ENCODE measurements at places on chromosomes 5 and 9.

DNA sequence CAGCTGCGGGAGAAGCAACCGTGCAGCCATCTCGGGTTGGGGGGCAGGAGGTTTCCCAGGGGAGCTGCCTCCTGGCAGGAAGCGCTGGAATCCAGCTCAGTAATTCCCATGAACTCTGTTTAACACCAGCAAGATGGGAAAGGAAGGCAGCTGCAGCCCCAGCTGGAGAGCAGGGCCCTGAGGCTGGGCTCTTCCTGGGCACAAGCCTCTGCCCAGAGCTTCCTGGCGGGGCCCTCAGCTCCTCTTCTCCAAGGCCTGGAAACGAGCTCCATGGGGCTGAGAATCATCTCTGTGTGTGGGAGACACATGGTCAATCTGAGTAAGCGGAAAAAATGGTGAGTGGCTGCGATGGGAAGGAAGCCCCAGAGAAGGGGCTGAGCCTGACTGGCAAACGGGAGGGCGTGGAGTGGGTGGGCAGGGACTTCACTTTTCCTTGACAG, 6.3 kb downstream of the MRPL36 start:
- DNase-seq, result peak; percentile 63

- DNase-seq, result no peak
These were observed 194.0 kb downstream of the SEMA6A start for GRCh38 chr5:116380621-116381020.

GRCh38 chr5:124941051-124942049, 194.9 kb upstream of the ZNF608 start:
- DNase-seq, result no peak

- DNase-seq, result no peak
These were observed 640 bp upstream of the DPM2 start for GRCh38 chr9:127938298-127938690.

- no peak for DNase-seq
These were observed 45.2 kb upstream of the FCN2 start for GRCh38 chr9:134835448-134835847.

- DNase-seq, result peak; percentile 57
These were observed 10.1 kb downstream of the ATG12 start for GRCh38 chr5:115831163-115831768.

GRCh38 chr9:113682297-113682771, 193.8 kb upstream of the ZNF618 start:
- DNase-seq, result peak; percentile 89

DNA sequence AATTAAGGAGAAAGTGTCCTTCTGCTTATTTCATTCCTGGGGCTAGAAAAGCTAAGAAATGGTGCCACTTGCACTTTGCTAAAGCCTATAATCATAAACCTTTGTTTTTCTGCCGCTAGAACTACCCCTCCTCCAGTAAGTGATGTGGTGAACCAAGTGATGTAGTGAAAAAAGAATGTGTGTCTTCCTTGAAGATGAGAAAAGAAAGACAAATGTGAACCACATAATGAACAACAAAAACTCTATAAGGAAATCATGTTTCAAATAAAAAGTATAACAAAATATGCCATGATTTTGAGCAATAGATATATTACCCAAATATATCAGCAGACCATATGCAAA, 179.0 kb upstream of the SGCD start:
- DNase-seq, result no peak

GRCh38 chr5:134490925-134491271, 34.6 kb upstream of the JADE2 start:
- no peak for DNase-seq

- no peak for DNase-seq
These were observed 41.6 kb upstream of the TMEM215 start for GRCh38 chr9:32741706-32742105.

- DNase-seq, result no peak
These were observed 295.4 kb upstream of the DAB2 start for GRCh38 chr5:39720136-39720535.

GRCh38 chr5:132500244-132500930, 9.8 kb upstream of the IRF1 start:
- no peak for DNase-seq

GRCh38 chr9:123232332-123232731, 36.1 kb downstream of the STRBP start:
- no peak for DNase-seq

DNA sequence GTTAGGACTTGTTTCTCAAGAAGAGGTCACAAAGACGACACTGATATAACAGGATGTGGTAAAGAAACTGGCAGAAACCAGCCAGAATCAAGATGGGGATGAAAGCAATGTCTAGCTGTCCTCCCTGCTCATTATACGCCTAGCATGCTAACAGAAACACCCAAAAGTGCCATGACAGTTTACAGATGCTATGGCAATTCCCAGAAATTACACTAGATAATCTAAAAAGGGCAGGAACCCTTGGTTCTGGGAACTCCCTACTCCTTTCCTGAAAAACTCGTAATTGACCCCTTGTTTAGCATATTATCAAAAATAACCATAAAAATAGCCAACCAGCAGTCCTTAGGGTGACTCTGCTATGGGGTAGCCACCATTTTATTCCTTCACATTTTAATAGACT, 10.9 kb upstream of the MRPS30 start:
- DNase-seq, result no peak

- DNase-seq, result no peak
These were observed 1061.7 kb upstream of the WWC1 start for GRCh38 chr5:167229751-167230150.

DNA sequence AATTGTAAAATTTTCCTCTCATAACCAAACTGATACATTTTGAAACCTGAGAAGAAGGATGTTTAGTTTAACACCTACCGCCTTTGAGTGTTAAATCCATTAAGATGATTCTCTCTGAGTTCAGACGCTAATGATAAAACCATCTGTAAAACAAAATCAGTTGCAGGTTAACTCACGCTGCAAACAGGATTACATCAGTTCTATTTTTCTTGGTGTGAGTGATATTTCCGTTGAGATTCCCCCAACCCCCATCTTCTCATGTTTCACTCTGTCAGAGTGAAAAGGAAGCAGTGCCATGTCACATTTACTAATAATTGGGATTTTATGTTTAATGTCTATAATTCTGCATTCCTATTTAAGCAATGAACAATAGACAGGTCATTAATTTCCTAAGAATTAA, 146.5 kb downstream of the FANCC start:
- DNase-seq, result peak; percentile 45

GRCh38 chr5:104385906-104386305, 823.3 kb upstream of the NUDT12 start:
- no peak for DNase-seq

GRCh38 chr5:36900283-36900682, 23.7 kb downstream of the NIPBL start:
- DNase-seq, result no peak

GRCh38 chr9:27192291-27192960, 83.4 kb downstream of the TEK start:
- DNase-seq, result no peak

DNA sequence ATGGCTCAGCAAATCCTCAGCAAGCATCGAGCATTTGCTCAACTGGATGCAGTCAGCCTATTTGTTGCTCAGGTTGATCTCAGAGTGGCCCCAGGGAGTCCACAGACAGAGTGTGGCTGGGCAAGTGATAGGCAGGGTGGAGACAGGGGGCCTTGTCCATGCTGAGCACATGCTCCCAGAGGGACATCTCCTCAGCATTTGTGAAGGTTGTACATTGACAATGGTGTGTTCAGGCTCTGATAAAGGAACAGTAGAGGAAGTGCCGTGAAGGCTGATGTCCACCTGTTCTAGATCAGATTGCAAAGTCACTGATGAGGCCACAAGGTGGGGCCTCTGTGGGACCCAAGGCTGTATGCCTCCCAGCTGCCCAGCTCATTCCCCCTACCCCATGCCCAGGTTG, 50.1 kb upstream of the FOXI1 start:
- no peak for DNase-seq

DNA sequence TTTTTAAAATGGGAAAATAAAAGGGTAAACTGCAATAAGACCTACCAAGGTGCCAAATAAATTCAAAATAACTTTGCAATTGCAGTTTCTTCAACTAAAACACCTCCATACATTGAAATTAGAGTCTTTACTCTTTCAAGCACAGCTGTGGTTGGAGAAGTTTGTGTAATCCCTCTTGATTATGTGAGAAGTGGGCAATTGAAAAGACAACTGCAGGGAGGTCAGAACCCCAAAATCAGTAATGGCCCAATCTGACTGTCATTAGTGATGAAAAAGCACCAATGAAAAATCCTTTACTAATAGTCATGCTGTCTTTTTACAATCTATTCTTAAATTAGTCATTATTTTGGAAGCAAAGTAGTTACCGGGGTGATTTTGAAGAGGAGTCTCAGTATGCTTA, 116.7 kb upstream of the RGMB start:
- no peak for DNase-seq

DNA sequence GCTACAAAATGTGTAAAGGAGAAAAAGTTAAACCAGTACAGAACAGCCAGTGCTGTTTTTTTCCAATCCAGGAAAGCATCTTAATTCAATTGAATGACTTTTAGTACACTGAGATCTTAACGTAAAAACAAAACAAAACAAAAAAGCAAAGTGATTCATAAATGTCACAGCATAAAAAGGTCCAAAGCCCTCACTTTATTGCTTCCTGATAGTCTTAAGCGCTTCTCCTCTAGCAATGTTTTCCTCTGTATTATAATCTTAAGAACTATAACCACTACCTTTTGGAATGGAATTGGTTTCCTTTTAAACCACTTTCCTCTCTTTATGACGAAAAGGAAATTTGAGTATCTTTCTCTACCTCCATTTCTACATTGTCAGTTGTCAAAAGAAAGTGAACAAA, 91.4 kb downstream of the SEMA5A start:
- no peak for DNase-seq

DNA sequence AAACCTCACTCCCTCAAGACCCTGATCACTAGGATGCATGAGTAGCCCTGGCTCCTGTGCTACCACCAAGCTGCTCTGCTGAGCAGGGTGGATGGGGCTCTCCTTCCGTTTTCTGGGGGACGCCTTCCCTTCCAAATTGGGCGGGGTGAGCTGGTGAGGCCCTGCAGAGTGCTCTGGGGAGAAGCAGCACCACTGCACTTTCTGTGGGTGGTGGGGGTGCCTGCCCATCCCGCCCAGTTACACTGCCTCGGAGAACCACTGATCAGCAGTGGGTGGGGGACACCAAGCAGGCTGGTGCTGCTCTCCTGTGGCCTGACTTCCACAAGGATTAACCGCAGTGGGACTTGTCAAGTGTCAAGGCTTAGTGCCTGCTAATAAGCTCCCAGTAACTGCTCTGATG, 19.0 kb downstream of the GFPT2 start:
- no peak for DNase-seq

GRCh38 chr9:106753155-106753671, 109.8 kb upstream of the ZNF462 start:
- DNase-seq, result no peak

DNA sequence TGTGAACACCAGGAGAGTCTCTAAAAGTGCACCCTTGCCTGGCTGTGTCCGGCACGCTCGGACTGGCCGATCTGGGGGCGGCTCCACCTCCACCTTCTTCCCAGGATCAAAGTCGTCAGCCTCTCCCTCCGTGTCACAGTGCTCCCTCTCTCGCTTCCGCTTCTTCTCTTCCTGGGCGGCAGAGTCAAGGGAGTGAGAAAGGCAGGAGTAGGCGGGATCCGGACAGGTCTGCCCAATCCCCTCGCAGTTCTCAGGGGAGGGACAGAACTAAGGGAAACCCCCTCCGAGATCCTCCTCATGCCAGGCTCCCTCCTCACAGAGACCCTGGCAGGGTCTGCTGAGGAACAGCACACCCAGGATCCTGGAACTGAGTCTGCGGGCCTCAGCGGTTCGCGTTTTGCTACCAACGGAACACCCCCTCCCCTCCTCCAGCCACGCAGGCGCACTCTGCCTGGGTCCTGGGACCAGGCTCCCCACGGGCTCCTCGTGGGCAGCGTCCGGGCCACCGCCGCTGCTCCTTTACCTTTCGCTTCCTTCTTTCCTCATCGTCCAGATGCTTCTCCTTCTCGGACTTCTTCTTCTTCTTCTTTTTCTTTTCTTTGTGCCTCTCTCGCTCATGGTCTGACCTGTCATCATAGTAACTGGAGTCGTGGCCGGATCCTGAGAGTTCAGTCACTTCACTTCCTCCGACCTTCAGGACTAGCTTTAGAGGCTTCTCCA, 1.3 kb downstream of the BRD9 start:
- DNase-seq, result peak; percentile 56

DNA sequence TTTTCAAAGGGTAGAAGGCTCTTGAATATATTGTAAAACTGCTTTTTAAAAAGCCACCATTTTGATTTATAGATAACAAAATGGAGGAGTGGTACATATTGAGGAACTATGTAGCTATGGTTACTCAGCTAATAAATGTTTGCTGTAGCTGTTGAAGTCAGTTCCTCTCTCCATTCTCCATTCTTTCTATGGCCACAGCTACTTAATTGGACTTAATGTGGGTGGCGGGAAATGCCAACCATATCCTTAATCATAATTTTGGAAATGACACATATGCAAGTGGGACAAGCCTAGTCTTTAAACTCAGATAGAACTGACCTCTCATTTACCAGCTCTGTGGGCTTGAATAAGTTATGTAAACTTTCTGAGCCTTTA, 10.6 kb downstream of the CDKN2A start:
- DNase-seq, result no peak

DNA sequence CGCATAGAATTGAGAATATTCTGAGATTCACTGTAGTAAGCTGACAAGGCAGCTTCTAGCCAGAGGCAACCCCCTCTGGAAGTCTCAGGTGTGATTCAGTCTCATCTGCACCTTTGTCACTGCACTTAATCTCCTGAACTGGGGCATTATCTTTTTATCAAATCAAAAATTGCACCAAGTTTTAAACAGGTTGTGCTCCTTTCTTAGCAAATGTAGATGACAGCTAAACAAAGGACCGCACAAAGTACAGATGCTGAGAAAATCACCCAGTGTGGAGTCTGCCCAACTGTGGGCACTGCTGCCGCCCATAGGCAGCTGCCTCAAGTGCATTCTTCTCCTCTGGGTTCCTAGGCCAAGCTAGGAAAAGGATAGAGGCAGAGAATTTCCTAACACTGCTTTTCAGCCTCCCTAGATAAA, 51.1 kb downstream of the STARD4 start:
- peak; percentile 11 for DNase-seq

- no peak for DNase-seq
These were observed 58.0 kb downstream of the UBE2QL1 start for GRCh38 chr5:6506611-6507010.

GRCh38 chr5:129361441-129362025, 98.6 kb upstream of the ADAMTS19 start:
- DNase-seq, result peak; percentile 47

- DNase-seq, result no peak
These were observed 239.7 kb downstream of the MEF2C start for GRCh38 chr5:88643315-88643714.

DNA sequence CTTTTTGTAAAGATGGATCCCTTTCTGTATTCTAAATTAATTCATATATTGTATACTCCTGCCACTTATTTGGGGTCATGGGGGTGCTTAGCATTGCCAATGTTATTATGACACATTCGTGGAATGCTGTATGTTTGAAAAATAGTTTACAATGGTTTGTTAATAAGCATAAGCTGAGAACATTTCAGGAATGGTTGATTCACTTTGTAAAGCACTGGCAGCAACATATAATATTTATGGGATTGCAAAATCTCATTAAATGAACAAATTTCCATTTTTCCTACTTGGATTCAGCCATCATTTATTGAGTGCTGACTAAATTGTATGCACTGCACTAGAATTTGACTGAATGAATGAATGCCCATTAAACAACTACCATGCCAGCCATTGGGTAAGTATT, 215.2 kb upstream of the KLF4 start:
- peak; percentile 18 for DNase-seq

All from fibroblast of mammary gland (primary cell).